ENCODE measurements at places on chromosomes 5 and 9.
A peak's percentile ranks its signal among the peaks of the same experiment; 100 is the strongest.

DNA sequence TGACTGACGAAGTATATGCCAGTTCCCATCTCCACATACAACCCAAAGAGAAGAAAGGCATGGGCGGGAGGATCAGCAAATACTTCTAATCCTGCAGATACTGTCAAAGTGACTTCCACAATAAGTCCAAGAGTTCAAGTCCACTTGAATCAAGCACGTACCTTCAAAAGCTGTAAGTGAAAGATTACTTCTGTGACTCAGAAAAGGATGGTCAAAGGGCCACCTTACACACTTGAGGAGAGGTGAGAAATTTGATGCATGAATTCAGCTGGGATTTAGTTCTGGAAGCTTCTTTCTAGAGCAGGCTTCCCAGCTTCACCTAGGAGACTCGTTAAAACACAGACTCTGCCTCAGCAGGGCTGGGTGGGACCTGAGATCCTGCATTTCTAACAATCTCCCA lies 357.5 kb downstream of the GLIS3 start:
- no peak for DNase-seq

DNA sequence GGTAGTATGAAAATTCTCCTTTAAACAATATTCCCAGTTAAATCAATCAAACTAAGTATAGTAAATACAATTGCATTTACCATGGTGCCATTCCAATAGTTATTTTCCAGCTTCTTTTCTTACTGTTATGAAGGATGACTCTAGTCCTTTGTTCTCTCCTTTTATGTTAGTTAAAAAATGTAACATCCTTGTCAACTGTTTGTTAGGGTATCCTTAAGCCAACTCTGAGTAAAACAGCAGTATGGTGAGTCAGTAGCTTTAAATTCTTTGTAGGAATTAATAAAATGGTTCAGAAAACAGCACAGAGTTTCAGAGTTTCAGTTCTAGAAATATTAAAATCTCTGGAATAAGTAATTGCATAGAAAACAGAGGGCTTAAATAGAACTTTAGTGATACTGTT lies 384.4 kb downstream of the MTRR start:
- DNase-seq: no peak

DNA sequence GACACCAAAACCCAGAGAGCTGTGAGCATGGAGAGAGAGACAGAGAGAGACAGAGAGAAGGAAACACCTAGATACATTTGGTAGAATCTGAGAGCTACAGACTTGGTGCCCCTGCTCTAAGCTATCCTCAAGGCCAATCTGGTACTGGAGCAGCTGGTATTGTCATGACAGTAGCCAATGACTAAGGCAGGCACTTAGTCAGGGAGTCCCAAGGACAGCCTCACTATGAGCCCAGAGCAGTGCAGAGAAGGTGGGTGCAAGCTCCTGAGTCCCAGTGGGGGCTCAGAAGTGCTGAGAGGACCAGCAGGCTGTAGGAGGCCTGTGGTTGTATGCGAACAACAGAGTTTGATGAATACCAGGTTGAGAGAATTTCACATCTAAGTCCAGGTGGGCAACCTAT lies 300.4 kb upstream of the ZNF608 start:
- no peak for DNase-seq

DNA sequence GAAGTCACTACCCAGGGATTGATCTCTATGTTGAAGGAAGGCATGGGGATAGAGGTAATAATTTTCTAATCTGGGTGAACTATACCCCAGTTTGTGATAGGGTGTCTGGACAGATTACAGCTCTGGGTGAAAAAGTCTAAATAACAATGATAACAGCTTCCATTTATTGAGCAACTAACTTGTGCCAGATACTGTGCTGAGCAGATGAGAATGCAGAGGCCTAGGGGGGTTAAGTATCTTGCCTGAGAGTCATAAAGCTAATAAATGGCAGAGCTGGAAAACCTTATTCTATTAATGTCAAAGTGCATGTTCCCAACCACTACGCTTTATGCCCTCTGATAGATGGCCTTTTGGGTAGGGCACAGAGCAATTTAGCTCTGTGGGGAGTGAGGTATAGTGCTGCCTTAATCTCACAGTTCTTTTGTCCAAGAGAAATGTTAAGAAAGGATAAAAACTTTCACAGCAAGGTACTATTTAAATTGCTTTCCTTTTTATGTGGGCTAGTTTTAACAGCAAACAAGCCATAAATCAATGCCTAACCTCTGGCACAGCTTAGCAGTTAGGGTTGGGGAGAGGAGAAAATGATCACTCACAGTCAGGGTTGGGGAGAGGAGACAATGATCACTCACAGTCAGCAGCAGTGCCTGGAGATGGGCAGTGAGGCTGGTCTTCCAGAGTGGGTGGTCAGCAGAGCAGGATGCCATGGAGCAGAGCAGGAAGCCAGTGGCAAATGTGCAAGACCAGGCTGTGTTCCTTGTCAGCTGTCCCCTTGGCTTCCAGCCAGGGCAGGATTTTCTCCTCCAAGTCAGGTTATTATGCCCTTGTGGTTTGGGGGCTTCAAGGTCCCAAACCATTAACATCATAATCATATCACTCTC lies 187.0 kb downstream of the CARTPT start:
- DNase-seq: no peak

- DNase-seq: peak; percentile 83
Measured at GRCh38 chr5:116032094-116032517, at the start of gene ARL14EPL. TSS of gene ARL14EPL (plus strand) at chr5:116032472. CDS start at chr5:116051466, 18,994 bp downstream.

- no peak for DNase-seq
Measured at GRCh38 chr5:180136630-180137381, 65.2 kb upstream of the RNF130 start.

DNA sequence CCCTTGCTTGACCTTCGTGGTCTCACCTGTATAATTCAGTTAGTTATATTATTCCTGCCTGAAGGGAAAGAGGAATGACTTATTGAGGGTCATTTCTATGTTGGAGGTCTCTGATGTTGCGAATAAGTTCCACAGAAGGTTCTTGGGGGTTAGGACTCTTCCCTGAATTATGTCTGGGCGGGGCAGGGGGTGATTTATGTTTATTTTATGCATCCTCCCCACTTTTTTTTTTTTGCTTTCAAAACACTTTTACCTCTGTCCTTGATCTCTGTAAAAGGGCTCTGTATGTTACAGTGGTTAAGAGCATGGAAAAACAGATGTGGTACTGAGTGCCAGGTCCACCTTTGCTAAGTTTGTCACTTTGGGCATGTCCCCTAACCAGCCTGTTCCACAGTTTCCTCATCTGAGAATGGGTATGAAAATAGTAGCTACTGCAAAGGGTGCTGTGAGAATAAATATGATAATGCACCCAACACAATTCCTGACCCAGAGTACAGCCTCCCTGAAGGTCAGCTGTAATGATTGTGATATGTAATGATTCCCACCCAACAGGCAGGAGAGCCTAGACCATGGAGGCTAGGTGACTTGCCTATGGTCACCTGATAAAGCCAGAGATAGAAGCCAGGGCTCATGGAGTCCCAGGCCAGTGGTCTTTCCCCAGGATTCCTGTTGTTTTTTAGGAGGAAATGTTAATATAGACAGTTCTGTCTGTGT lies 54.8 kb downstream of the SLC22A5 start:
- no peak for DNase-seq

GRCh38 chr5:1272201-1272600 lies 22.7 kb downstream of the TERT start:
- DNase-seq: no peak

DNA sequence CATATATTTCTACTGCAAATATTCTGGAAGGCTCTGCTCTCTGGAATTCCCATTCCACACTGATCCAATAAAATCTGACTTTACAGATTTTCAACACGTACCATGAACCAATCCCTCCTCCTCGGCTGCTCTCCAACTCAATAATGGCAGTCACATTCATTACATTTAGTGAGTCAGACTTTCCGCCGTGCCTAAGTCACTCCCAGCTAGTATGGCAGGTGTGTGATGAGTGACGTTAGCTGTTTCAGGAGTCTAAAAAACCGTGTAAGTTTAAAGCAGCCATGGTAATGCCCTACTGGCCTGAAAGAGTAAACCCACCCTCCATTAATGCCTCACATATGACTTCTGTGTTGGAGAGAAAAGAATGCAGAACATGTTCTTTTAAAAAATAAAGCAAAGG lies 3.3 kb downstream of the FBN2 start:
- no peak for DNase-seq
